Hematopoietic multipotent progenitor cell treated with erythropoietin and hydrocortisone succinate and interleukin-3 and kit ligand, for 6 days (in vitro differentiated cells): ENCODE measurements at places on chromosomes 3 and 15.

DNA sequence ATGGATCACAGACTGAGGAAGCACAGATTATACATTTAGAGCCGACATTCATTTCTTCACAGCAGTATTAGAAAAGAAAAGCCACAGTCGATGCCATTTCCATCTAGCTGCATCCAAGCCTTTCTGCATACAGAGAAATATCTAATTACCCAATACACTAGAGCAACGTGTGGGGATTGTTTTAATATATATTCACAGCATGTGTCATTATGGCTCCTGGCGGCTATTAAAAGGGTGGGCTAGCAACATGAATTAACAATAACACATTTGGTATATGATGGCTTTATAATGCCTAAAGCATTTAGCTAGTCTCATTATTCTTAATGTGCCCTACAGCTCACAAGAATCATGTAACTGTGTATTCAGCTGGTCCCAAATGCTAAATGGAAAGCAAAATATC, 1030.5 kb downstream of the FHIT start:
- DNase-seq, result no peak

GRCh38 chr3:150124142-150124541, 153.4 kb upstream of the PFN2 start:
- DNase-seq, result no peak

- no peak for DNase-seq
Observed at GRCh38 chr3:193828477-193828876, 235.5 kb downstream of the OPA1 start.

GRCh38 chr3:179898024-179898423, 138.7 kb downstream of the PEX5L start:
- peak; percentile 89 for DNase-seq

GRCh38 chr3:187172929-187173328, 24.4 kb upstream of the RTP1 start:
- DNase-seq, result no peak

DNA sequence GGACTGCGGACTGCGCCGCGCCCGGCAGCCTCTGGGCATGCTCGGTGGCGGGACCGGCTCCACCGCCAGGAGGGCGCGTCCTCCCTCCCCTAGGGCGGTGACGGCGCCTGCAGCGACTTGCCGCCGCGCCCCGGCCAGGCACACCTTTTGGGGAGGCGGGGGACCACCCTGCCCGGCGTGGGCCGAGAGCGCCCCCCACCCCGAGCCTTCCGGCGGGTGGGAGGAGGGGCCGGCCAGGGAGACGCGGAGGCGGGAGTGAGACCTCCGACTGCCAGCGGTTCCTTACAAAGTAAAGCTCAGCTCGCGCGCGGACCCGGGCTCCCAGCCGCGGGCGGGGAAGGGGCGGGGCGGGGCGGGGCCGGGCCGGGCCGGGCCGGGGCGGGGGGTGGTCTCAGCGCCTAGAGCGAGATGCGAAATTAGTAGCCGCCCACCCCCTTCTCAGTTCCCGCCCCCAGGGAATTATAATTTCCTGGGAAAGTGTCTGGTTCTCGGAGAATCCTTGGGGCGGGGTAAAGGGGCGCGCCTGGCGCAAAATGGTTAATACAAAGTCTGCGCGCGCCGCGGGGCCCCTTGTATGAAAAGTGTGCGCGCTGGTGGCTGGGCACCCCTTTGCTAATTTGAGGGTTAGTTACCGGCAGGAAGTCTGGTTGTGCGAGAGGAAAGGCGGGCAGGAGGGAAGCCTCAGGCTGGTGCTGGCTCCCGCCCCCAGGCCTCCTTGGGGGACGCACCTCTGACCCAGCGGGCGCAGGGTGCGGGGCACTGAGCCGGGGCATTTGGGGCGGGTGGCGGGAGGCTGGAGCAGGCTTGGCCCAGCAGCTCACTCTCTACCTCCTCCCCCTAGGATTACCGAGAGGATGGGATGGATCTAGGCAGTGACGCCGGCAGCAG, 224.8 kb upstream of the IL12A start:
- peak; percentile 54 for DNase-seq

- DNase-seq, result no peak
Observed at GRCh38 chr3:88713233-88713691, 394.2 kb upstream of the EPHA3 start.

DNA sequence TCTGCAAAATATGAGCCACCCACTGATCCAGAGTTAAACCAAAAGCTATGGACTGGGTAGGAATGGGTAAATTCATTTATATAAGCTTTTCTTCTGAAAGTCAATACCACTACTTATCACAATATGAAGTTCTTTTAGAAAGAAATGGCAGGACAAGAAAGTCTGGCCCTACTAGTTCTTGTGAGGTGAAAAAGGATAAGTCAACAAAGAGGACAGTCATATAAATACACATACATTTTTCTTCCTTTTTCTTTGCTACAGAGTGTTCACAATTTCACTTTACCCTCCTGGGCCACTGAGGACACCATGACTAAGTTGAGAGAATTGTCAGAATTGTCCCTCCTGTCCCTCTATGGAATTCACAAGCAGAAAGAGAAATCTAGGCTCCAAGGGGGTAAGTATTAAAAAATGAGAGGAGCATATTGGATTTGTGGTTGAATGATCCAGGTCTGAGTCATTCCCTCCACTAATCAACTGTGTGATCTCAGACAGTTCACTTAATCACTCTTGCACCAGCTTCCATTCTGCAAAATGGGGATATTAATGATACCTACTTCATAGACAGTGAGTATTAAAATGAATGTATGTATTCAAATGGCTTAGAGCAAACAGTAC, 27.6 kb downstream of the ACP3 start:
- DNase-seq, result no peak

GRCh38 chr3:166889241-166889640, 490.9 kb downstream of the ZBBX start:
- no peak for DNase-seq

DNA sequence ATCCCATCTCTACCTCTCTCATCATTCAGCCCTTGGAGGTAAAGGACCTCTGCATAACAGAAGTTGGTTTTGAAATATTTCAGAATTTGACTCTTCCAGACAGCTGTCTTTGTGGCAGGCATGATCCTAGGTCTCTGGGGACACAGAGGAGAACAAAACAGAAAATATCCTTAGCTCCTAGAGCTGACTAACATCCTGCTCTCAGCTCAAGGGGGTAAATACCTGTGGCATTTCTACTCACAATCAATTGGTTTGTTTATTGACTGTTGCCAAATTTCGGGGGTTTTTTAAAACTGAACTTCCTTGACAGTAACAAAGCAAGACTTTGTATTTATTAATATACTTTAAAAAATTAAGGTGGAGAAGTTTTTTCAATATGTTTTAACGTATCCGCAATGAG, 78.8 kb downstream of the EOMES start:
- DNase-seq, result no peak

- no peak for DNase-seq
Observed at GRCh38 chr15:80404761-80405553, 775 bp downstream of the ARNT2 start.

DNA sequence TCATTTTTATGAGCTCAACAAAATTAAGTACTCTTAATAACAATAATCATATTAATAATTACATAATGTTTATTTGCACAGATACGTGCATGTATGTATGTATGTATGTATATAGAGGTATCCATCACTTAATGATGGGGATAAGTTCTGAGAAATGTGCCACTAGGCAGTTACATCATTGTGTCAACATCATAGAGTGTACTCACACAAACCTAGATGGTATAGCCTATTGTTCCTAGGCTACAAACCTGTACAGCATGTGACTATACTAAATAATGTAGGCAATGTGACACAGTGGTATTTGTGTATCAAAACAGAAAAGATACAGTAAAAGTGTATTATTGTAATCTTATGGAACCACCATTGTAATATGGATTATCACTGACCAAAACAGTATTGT, 874.7 kb upstream of the GBE1 start:
- no peak for DNase-seq
